ENCODE measurements at places on chromosomes 11 and 22.

GRCh38 chr11:134555510-134555909 lies 143.5 kb upstream of the B3GAT1 start:
- DNase-seq = no peak

DNA sequence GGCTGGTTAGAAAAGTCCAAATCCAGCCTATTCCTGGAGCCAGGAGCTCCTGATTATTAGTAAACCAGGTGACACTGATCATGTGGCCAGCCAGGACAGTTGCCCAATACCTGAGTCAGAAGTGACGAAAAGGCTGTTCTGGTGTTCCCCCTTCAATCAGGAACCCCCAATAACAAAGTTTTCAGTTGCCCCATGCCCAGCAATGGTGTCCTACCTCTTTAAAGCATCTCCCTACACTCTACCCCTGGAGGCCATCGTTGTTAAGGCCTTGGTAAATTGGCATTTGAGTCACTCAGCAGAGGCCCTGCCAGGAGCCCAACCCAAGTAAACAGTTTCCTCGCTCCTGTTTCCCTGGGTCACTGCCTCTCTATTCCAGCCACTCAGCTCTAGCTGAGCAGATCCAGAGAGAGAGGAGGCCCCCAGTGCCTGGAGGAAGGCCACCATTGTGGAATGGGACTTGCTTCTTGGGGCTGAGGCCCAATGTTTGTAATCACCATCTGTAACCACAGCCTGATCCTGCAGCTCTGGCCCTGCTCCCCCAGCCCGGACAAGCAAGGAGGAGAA lies 25.0 kb downstream of the ARHGAP1 start:
- peak; percentile 70 for DNase-seq

- no peak for DNase-seq
These were observed 211.9 kb upstream of the CADM1 start for GRCh38 chr11:115716080-115716479.

DNA sequence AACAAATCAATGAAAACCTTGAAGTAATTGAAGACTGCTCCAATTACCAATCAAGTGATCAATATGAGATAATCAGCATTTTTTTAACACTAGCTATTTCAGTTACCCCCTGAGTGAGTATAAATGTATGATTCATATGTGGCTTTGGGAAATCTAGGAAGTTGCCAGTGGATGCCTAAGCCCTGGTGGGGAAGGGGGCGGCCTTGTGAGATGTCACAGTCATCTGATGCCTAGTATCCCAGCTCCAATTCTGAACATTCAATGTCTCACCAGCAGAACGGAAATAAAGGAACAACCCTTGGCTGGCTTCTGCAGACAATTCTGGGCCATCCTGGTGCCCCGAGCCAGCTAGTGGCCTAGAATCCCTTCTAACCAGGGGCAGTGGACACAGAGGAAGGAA lies 58.5 kb upstream of the TIMP3 start:
- no peak for DNase-seq

DNA sequence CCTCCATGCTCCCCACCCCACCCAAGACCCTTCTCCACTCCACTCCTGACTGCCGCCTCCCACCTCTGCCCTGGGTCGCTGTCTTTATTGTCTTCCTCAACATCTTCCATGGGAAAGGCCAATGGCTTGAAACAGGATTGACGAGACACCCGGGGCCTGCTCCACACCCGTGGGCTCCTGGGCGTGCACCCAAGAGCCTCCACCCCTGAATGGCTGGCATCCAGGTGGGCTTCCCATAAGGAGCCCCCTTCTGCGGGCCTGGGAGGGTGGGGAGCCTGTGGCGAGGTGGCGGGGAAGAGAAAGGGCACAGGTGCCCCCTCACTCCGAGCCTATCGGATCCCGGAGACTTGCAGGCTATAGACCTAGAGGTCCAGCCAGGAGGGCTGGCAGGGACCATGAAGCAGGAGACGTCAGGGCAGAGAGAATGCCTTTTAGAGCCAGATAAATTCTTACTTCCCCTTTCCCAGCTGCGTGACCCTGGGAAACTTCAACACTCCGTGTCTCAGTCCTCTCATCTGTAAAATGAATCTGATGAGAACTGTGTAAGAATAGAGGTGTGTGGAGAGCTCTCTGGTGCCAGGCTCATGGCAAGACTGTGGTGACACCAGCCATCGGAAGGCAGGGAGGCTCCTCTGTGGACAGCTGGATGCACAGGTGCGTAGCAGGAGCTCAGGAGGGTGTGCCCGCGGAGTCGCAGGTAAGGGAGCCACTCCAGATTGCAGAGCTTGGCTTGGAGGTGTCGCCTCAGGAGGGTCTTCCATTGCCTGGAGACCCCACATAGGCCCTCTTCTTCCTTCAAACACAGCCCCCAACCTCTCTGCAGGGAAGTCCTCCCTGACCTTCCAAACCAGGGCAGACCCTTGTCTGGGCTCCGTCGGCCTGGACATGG lies 53.9 kb downstream of the SMIM38 start:
- DNase-seq = no peak

DNA sequence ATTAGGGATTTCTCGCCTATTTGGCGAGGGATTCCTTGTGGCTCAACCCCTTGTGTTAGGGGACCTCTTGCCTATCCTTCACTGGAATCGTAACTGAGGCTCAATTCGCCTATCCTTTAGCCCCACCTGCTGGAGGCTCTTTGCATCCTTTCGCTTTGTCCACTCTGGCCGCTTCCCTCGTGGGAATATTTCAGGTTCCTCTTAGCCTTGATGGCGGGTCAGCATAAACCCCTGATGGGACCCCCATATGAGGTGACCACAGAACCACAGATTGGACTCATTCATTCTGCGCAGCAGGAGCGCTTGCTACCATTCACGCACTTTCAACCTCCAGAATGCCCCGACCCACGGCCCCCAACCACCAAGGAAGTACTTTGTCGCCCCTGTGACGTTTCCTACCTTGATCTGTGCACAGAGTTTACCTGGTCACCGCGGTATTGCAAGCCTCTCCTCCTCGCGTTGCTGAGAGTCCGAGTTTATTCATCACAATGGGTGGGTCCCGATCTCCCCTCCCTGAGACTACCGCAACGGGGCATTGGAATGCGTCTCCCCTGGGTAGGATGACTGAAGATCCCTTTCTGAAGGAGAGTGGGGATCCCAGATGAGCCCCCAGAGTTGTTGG lies at the start of gene OR52N2:
OR52N2 (plus strand) TSS at position 425 of the 622 bp plus-strand sequence. CDS start 11,412 bp downstream, outside the sequence.
- peak; percentile 66 for DNase-seq

GRCh38 chr22:43740587-43741270 lies 71.4 kb downstream of the EFCAB6 start:
- DNase-seq = no peak

GRCh38 chr11:9397746-9398680 lies 13.6 kb downstream of the IPO7 start:
- no peak for DNase-seq

DNA sequence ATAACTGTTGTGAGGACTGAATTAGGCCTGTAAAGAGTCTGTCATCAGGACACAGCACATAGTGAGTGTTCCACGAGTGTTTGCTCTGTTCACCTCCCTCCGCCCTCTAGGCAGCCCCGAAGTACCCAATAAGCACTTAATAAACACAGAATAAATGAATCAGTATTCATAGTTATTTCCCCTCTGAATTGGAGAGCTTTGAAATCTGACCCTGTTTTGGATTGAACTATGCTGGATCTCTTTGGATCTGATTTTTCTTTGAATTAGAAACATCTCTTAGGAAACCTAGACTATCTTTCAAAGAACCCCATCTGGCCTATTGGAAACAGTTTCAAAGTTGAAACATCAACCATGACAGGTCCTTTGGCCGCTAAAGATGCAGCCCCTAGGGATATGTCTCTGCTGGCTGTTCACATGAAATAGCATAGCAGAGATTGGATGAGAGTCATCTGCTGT lies 615.5 kb downstream of the NTM start:
- DNase-seq = no peak

DNA sequence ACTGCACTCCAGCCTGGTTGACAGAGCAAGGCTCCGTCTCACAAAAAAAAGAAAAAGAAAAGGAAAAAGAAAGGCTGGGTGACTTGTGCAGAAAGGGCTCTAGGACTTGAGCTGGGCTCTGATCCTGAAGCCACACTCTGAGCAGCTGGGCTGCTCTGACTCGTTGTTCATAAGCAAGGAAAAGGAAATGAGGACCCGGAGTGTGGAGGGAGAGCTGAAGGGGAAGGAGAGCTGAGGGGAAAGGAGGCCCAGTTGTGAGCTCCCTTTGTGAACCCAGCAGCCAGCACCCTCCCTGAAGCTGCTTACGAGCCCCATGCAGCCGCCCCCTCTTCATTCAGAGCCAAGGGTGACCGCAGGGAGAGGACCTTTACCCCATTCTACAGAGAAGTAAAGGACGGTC lies 12.3 kb upstream of the SH3BP1 start:
- DNase-seq = no peak

DNA sequence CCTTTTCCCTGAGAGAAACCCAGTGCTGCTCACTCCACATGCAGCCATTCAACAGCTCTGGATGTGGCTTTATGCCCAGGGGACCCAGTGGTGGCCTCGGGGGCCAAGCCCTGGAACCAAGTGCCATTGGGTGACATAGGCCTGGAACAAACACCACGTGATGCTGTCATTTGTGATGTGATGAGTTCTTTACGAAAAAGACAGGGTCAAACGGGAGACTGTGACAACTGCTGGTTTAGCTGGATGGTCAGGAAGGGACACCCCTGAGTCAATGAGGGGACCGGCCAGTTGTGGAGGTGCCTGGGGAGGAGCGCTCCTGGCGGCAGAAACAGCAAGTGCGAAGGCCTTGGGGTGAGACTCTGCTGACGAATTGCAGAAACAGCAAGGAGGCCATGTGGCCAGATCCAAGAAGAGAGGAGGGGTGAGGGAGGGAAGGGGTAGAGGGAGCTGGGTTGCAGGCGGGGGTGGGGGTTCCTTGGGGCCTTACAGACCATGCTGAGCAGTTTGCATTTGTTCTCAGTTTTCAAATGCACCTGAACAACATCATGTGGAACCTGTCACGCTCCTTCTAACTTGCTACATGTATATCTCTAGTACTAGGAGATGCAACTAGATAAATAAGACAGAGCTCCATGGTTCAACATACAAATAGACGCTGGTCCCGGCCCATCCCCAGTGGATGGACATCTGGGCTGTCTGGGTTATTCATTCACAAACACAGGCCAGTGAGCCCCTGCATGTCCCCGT lies 56.1 kb downstream of the IGLL5 start:
- DNase-seq = no peak

- DNase-seq = no peak
These were observed 561 bp downstream of the TRMT112 start for GRCh38 chr11:64316672-64317324.

- DNase-seq = no peak
These were observed 32.5 kb downstream of the ZC3H7B start for GRCh38 chr22:41333806-41334205.

- no peak for DNase-seq
These were observed 10.6 kb downstream of the TEAD1 start for GRCh38 chr11:12684816-12685215.

- no peak for DNase-seq
These were observed 14.0 kb upstream of the ACR start for GRCh38 chr22:50723991-50724390.

GRCh38 chr11:90849312-90849711 lies 626.5 kb upstream of the CHORDC1 start:
- DNase-seq = no peak

DNA sequence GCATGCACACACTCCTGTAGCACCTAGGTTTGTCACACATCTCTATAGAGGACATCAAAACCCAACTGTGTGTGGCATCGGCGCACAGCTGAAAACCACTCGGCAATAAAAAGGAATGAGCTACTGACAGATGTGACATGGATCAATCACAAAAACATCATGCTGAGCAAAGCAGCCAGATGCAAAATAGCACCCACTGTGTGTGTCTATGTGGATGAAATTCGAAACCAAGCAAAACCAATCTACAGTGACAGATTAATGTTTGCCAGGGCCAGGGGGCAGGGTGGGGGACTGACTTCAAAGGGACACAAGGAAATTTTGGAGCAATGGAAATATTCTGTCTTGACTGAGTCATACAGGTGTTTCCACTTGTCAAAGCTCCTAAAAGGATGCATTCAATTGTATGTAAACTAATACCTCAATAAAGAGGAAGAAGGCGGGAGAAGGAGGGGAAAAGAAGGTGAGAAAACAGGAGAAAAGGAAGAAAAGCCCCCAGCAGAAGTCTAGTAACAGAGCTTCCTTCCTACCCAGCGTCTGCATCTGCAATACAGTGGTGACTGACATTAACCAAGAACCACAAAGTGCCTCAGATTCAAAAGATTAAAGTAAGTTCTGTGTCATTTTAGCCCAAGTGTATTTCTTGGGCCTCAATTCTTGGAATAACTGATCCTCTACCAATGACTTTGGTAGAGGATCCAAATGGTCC lies 49.8 kb downstream of the PACSIN2 start:
- DNase-seq = no peak

- no peak for DNase-seq
These were observed 3.8 kb upstream of the FDX1 start for GRCh38 chr11:110425751-110426545.

DNA sequence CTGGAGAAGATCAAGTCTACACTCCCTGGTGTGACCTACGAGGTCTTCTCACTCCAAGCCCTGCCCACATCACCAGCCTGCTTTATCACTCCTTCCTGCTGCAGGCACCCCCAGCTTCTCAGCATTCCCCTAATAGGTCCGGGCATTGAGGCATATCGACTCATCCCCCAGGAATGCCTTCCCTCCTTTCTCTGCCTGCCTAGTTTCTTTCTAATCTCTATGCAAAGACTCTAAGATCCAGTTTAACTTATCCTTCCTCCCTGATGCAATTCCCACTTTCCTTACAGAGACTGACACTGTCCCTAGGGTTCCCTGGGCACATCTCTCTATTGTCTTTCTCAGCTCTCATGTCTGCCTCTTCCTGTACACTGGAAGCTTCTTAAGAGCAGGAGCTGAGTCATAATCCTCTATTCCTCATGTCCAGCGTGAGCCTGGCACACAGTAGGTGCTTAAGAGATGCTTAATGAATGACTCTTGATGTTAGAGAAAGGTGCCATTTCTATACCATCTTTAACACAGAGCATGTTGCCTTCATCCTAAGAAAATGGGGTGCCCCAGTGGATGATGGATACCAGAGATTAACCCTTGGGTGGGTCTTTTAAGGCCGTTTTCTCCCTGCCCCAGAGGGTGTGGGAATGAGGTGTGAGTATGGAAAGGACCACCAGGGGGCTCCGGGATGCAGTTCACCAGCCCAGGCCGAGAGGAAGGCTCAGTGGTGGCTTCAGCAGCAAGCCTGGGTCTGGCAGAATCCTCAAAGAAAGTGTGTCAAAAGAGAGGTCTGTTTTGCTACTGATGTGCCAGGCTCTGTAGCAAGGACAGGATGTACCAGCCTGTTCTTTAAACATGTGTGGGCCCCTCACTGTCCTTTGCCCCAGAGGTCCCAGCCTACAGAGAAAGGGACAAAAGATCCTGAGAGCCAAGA lies 34.7 kb downstream of the PARVA start:
- peak; percentile 22 for DNase-seq

DNA sequence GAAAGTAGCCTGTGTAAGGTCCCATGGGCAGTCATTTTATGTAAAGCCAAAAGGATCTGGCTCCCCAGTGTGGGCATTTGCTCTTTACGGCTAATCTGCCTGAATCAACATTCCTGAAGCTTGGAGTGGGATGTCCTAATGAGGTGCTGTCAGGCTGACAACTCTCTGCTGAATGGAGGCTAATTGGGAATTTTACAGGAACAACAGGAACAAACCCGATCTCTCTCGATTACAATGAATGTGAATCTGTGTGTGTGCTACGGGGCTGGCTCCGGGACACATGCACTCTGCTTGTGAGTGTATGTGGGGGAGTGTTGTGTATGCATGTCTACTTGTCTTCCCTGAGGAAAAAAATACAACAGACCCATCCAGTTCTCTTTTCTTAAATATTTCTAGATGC lies 415.2 kb downstream of the TENM4 start:
- DNase-seq = no peak

GRCh38 chr11:10441652-10442503 lies 13.2 kb upstream of the AMPD3 start:
- no peak for DNase-seq
